Germinal center (tissue), 1 donor: ENCODE measurements at places on chromosomes 7 and 10.

- peak; percentile 13 for DNase-seq
Measured at GRCh38 chr10:74750848-74751274, 75.5 kb upstream of the KAT6B start.

- no peak for DNase-seq
Measured at GRCh38 chr10:26503911-26504310, 65.8 kb downstream of the APBB1IP start.

DNA sequence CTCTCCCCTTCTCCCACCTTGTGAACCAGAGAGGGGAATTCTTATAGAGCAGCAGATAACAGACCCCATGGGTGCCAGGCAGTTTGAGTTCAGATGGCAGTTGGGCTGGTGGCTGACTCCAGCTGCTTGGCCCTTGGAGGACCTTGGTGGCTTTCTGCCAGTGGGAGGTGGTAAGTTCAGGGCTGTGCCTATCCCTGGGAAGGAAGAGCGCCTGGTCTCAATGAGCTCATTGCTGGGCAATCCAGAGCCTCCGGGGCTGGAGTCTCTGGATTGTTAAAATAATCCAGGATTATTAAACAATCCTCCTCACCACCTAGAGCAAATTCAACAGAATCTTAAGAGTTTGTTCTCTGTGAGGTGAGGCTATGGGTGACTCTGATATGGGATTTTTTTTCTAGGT is 105.2 kb downstream of the FANK1 start:
- no peak for DNase-seq

DNA sequence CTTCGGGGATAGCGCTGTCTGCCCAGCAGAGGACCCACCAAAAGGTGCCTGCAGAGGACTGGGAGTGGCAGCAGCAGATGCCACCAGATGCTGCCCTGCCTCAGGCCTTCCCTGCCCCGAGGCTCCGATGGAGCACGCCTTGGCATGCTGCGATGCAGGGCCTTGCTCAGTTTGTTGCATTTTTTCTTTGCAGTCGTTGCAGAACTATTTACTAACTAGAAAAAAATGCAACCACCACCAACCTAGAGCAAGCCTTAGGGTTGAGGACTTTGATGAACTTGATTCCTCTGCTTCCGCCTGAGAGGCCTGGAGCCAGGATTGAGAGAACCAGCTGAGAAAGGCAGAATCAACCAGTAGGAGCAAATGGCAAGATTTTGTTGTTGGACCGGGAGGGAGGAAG is 585.6 kb upstream of the MKI67 start:
- no peak for DNase-seq

DNA sequence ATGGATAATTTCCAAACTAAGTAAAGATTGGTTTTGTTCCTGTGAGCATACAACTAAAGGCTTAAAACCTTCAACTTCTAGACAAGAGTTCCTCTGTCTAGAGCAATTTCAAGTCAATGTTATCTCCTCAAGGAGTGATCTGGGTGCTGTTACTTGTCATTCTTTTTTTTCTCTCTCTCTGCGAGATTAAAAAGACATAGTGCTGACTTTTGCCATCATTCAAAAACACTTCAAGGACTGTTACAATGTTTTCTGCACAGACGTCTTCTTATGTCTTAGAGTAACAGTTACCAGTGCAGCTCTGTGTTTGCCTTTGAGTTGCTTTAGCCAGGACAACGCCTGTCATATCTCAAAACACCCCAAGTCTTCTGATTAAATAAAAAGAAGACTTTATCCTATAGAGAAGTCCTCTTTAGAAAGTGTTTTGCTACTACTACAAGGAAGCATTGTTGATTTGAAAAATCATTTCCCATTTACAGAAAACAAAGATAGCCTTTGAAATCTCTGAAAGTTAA is 263.5 kb upstream of the FERD3L start:
- no peak for DNase-seq

GRCh38 chr7:159226011-159226702 is 81.5 kb upstream of the VIPR2 start:
- no peak for DNase-seq

GRCh38 chr7:44808914-44809393 is 12.5 kb downstream of the PPIA start:
- DNase-seq: no peak

DNA sequence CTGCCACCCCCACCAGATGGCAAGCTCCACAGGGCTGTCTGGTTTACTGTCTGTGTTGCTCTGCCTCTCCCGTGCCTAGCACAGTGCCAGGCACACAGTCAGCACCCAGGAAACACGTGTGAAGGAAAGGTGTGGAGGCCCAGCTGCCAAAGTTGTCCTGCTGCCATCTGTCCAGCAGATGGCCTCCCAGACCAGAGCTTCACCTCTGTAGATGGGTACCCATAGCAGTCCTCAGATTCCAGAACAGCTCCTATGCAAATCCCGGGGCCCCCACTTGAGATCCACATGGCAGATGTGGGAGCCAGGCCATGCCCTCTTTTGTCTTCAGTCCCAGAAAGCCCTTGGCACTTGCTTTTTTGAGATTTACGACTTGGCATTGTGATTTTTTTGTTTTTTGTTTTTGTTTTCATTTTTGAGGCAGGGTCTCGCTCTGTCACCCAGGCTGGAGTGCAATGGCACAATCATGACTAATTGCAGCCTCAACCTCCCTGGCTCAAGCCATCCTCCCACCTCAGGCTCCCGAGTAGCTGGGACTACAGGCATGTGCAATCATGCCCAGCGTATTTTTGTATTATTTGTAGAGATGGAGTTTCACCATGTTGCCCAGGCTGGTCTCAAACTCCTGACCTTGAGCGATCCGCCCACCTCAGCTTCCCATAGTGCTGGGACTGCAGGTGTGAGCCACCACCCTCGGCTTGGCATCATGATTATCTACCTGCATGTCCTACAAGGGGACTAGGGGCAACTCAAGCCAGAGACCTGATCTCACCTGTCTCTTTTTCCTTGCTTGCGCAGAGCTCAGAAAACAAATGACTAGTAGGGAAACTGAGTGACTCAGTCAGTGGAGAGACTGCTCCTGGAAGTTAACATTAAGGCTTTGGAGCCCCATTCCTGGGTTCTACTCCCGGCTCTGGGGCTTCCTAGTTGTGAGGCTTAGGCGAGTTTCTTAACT is 16.9 kb upstream of the PALD1 start:
- peak; percentile 73 for DNase-seq

GRCh38 chr7:29276199-29276598 is 81.6 kb downstream of the CHN2 start:
- no peak for DNase-seq

DNA sequence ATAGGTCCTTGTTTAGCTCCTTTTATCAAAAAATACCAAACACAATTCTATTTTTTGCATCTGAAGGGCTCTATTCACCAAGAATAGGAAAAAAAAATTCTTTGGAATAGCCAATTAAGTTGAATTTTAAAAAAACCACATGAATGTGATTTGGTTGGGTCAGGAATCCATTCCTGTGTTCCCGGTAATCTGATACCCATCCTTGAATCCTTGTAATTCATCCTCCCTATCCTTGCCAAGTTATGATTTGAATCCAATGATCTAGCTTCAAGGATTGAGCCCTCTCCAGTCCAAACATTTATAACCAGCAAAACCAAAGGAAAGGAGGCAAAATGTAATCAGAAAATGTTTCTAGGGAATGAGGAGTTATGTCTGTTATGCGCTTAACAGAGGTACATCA is 86.6 kb downstream of the CFAP58 start:
- no peak for DNase-seq

DNA sequence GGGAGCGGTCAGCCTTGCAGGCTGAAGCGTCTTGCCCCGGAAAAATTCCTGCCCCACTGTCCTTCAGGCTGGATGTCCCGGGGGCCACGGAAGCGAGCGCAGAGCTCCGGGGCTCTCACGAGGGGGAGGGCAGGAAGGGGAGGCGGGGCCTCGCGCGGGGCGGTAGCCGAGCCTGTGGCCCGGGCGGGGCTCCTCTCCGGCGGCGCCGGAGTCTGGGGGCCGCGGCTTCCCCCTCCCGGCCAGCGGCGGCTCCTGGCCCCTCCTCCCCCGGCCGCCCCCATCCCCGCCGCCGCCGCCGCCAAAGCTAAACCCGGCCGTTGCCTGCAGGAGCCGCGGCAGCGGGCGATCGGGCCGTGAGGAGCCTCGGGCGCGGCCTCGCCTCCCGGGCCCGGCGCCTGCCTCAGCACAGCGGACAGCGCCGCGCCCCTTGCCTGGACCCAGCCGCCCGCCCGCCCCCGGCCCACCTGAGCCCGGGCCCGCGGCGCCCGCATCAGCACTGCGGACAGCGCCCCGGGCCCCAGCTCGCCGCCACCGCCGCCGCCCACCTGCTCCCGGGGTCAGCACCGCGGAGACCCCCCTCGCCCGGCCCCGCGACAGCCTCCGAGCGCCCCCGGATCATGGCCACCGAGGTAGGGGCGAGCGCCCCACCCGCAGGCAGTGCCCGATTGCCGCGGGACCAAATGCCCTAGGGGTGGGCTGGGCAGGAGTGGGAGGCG is at the start of gene GOLGA7B:
TSS of gene GOLGA7B (plus strand) at position 157 of the 716 bp plus-strand sequence. CDS start at position 618, 461 bp downstream.
- peak; percentile 62 for DNase-seq

GRCh38 chr10:109665321-109665720 is 258.0 kb downstream of the XPNPEP1 start:
- DNase-seq: no peak

DNA sequence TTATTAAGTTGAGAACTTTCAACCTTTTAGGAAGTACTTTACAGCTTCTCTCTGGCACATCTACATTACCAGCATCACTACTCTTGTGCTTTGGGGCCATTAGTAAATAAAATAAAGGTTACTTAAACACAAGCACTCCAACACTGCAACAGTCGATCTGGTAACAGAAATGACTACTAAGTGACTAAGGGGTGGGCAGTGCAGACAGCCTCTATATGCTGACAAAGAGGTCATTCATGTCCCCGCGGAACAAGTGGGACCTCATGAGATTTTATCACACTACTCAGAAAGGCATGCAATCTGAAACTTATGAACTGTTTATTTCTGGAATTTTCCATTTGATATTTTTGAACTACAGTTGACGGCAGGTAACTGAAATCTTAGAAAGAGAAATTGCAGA is 111.3 kb upstream of the DNAJB12 start:
- no peak for DNase-seq

DNA sequence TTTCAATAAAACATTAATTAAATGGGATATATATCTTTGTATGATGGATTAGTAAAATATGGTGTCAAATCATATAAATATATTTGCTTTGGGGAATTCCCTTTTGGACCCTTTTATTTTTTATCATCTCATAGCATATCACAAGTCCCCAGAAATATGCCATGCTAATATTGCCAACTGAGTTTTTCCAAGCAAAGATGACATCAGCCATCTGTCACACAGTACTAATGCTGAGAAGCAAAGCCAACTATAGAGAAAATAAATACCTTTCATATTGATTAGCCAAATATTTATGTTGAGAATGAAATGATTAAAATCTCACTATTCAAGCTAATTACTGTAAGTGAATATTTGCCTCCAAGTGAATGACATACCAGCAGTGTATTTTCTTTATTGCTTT is 575.3 kb downstream of the ETV1 start:
- DNase-seq: no peak

GRCh38 chr10:127906548-127907377 is at the start of gene PTPRE:
Gene PTPRE (plus strand): TSS chr10:127907103. CDS start chr10:128040882, 133,779 bp downstream.
- DNase-seq: peak; percentile 74

- no peak for DNase-seq
Measured at GRCh38 chr10:78557433-78557925, 511.3 kb upstream of the ZMIZ1 start.

DNA sequence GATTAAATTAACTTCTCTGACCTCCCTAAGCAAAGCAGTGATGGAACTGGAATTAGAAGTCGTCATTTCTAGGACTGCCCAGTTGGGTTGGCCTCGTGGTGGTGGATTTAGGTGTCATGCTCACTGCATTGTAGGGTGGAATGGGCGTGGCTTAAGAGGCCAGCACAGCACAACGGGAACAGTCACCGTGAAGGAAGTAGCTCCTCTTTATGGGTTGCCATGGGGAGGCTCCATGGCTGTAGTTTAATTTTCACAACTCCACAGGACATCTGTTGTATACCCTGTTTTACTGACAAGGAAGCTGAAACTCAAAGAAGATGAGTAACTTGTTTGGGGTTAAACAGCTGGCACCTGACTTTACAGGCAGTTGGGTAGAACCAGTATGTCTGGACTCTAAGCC is 208.3 kb downstream of the CELF2 start:
- no peak for DNase-seq

GRCh38 chr10:100490531-100490930 is 27.7 kb downstream of the WNT8B start:
- DNase-seq: no peak

DNA sequence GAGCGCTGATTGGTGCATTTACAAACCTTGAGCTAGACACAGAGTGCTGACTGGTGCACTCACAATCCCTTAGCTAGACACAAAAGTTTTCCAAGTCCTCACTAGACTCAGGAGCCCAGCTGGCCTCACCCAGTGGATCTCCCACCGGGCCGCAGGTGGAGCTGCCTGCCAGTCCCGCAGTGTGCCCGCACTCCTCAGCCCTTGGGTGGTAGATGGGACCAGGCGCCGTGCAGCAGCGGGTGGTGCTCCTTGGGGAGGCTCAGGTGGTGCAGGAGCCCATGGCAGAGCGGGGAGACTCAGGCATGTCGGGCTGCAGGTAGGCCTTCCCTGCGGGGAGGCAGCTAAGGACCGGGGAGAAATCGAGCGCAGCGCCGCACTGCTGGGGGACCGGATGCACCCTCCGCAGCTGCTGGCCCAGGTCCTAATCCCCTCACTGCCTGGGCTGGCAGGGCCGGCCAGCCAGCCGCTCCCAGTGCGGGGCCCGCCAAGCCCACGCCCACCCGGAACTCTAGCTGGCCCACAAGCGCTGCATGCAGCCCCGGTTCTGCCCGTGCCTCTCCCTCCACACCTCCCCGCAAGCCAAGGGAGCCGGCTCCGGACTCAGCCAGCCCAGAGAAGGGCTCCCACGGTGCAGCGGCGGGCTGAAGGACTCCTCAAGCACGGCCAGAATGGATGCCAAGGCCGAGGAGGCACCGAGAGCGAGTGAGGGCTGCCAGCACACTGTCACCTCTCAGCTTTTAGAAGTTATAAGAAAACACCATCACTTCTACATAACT is 128.9 kb downstream of the ZNF438 start:
- no peak for DNase-seq

DNA sequence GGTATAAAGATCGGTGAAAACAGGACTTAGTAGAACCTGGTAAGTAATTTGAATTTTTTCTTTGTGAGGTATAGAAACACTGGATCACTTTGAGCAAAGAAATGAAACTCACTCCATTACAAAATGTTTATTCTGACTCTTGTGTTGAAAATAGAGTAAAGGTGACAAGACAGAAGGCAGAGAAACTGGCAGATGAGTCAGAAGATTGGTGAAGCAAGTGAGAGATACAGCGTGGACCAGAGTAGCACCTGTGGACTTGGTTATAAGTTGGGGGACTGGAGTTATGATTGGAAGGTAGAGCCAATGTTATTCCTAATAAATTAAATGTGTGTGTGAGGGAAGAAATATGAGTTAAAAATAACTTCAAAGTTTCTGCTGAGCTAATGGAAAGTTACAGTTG is 620.9 kb downstream of the ZWINT start:
- no peak for DNase-seq

GRCh38 chr7:105871142-105871541 is 5.3 kb downstream of the ATXN7L1 start:
- no peak for DNase-seq

GRCh38 chr7:14305233-14305866 is 315.9 kb upstream of the ETV1 start:
- DNase-seq: no peak
